ENCODE measurements at places on chromosomes 5 and 9.

- no peak for DNase-seq
Observed at GRCh38 chr9:92971121-92971520, 23.8 kb downstream of the FGD3 start.

DNA sequence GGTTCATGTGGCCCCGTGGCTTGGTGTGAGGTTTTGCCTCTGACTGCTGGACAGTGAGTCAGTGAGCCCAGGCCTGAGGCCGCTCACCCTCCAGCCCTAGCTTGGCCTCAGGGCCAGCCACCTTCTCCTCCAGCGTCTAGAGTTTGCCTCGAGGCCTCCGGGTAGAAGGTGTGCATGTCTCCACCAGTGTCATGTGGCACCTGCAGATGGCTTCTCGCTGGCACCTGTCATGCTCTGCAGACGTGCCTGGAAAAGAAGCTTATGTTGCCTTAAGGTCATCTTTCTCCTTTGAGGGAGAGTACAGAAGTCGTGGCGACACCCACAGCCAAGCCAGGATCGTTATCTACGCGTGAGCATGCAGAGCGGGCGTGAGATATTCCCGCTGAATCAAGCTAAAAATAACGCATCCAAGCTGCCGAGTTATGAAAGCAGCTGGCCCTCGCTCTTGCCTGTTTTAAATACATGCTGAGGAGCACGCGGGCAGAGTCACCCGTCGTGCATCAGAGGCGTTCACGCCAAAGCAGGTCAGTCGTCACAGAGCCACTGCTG is 79.7 kb upstream of the FCN2 start:
- DNase-seq: no peak

GRCh38 chr5:134555890-134556311 is 30.4 kb downstream of the JADE2 start:
- peak; percentile 79 for DNase-seq

GRCh38 chr5:139146809-139147482 is 51.2 kb downstream of the SIL1 start:
- DNase-seq: no peak

- DNase-seq: no peak
Observed at GRCh38 chr9:21434202-21435014, 5.8 kb upstream of the IFNA1 start.

DNA sequence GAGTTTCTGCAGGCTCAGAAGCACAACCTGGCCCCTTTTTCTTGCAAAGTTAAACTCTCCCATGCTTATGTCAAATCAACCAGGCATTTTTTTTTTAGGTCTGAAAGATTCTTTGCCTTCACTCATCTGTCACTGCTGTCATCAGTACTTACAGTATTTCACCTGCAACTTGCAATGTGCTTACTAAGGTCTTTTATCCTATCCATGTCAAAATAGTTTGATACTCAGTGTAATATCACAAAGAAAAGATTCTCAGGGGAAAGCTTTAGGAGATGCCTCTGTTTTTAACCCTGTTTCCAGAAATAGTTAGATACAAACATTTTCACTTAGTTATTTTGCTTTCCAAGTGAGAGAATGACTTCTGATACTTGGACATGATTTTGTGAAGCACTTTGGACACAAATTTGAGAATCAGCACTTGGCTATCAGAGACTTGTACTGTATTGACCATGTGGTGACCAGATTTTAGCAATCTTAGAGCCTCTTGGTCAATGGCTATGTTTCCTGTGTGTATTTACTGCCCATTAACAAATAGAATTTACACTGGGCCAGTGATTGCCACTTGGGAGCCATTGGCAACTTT is 428.2 kb downstream of the IRX1 start:
- no peak for DNase-seq

- no peak for DNase-seq
Observed at GRCh38 chr9:90074316-90074962, 469.6 kb downstream of the GADD45G start.

DNA sequence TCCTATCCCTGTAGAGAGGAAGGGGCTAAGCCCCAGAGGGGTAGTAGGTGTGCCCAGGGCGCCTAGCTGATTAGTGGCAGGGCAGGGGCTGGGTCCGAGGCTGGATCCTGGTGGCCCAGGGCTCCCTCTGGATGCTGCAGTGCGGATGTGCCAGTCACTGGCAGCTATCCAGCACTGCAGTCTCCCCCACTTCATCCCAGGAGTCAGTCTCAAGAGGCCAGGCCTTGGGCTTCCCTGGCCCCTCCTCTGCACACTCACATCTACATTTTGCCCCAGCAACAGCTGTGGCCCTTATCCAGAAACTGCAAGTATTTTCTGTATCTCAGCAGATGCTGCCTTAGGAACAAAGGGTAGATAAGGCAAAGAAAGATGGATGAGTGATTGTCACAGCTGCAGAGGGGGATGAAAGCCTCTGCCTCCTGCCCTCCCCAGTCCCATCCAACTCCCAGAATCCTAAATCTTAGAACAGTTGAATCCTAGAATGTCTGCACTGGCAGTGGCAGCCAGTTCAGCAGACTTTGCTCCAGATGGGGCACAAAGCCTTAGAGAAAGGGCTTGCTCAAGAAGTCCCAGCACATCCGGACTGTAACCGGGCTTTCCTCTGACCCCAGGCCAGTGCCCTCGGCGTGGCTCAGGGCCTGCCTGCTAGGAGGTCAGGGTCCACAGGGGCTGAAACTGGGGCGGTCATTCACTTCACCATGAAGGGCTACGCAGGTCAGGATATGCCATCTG is 1.6 kb downstream of the ANXA6 start:
- DNase-seq: no peak

GRCh38 chr5:178426326-178427130 is 163.7 kb downstream of the COL23A1 start:
- DNase-seq: no peak

GRCh38 chr5:30808996-30809395 is 384.5 kb upstream of the CDH6 start:
- DNase-seq: no peak

GRCh38 chr5:97338729-97339128 is 155.7 kb upstream of the RIOK2 start:
- DNase-seq: no peak

DNA sequence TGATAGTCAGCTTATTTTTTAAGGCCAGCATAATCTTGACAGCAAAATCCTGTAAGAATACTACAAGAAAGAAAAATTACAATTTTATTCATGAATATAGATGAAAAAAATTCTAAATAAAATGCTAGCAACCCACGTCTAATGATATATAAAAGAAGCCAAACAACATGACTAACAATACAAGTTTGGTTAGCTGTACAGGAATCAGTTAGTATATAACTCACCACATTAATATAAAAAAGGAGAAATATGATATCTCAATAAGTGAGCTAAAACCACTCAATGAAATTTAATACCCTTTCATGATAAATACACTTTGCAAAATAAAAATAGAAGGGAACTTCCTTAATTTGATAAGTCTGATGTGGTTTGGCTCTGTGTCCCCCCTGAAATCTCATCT is 139.7 kb upstream of the MAN2A1 start:
- no peak for DNase-seq

DNA sequence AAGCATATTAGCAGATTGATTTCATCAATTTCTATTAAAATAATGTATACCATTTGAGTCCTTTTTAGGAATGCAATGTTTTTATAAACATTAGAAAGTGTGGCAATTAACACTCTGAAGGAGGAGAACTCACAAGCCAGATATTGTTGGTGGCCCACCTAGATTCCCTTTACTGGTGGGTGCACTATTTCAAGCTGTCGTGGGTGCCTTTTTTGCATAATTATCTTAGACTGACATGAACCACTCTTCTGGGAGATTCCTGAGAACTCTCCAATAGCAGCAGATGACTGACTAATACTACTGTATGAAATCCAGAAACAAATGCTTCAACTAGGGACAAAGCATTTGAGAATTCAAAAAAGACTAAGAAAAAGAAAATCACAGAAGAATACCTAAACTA is 526.0 kb downstream of the CDH18 start:
- no peak for DNase-seq

- no peak for DNase-seq
Observed at GRCh38 chr5:124842725-124843595, 96.5 kb upstream of the ZNF608 start.

GRCh38 chr5:172486451-172486850 is 32.1 kb upstream of the SH3PXD2B start:
- no peak for DNase-seq

DNA sequence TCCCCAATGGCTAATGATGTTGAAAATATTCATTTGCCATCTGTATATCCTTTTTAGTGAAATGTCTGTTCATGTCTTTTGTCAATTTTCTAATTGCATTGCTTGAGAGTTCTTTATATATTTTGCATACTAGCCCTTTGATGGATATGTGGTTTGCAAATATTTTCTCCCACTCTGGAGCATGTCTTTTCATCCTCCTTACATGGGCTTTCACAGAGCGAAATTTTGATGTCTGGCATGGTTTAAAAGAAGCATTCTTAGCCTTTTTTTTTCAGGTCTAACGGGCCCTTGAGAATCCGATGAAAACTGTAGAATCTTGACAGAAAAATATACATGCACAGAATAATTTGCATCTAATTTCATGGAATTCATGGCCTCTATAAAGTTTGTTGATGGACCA is 44.7 kb downstream of the ARHGEF28 start:
- no peak for DNase-seq

DNA sequence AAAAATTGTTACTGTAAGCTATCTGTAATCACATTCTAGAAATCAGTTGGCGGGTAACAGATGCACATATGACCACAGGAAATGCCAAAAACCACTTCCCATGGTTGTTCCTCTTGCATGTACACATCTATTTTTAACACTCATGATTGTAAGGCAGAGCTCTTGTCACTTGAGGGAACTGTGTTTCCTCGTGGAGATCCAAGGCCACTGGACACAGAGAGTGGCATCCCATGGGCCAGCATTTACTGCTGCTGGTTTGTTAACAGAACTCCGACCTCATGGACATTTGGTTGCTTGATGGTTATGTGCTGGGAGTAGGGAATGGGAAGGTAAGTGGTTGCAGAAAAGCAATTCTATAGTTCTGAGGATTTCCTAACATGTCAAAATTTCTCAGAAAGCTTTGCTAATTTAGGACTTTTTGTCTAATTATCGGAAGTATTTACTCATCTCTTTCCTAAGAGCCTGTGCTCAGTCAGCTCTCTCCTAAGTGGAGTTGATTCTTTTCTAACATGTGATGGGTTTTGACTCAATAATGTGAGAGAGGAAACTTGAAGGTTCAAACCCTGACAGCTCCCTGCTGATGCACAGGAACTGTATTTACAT is 202.0 kb upstream of the NR3C1 start:
- no peak for DNase-seq

- peak; percentile 79 for DNase-seq
Observed at GRCh38 chr9:137034709-137035506, 3.0 kb upstream of the FUT7 start.

GRCh38 chr5:173018358-173018757 is 34.8 kb downstream of the ATP6V0E1 start:
- no peak for DNase-seq

GRCh38 chr5:119596046-119596445 is 33.3 kb upstream of the FAM170A start:
- no peak for DNase-seq

DNA sequence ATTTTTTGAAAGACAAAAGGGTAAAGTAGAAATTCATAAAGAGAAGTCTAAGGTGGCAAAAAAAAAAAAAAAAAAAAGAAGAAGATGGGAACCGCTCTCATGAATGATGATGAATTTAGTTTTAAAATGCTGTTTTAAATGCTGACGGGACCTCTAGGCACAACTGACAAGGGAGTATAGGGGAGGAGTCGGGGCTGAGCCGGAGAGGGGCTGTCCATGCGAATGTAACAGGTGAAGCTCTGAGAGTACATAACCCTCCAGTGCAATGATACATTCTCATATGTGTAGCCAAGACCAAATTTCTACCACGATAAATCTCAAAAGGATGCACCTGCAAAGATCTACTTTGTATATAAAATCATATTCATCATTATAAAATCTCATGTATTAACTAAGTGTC is 71.7 kb downstream of the GLIS3 start:
- no peak for DNase-seq

DNA sequence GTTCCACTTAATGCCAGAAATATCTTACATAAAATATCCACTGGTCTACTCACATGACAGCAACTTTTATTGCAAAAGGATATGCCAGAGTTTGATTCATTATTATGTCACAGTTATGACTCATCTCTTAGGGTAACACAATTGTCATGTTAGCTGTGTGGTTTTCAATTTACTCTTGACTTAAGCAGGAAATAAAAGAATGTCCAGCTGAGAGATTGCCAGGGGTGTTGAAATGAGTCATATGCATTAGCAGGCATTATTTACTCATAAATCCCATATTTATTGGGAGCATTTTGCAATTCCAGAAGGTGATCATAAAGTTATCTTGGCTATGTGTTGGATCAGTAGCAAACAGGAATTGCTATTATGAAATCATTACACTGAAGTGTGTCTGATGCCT is 1164.6 kb upstream of the CDH18 start:
- DNase-seq: no peak

- DNase-seq: no peak
Observed at GRCh38 chr9:133667759-133668450, 31.7 kb downstream of the DBH start.

GRCh38 chr5:61569353-61569752 is 237.3 kb downstream of the ZSWIM6 start:
- no peak for DNase-seq

DNA sequence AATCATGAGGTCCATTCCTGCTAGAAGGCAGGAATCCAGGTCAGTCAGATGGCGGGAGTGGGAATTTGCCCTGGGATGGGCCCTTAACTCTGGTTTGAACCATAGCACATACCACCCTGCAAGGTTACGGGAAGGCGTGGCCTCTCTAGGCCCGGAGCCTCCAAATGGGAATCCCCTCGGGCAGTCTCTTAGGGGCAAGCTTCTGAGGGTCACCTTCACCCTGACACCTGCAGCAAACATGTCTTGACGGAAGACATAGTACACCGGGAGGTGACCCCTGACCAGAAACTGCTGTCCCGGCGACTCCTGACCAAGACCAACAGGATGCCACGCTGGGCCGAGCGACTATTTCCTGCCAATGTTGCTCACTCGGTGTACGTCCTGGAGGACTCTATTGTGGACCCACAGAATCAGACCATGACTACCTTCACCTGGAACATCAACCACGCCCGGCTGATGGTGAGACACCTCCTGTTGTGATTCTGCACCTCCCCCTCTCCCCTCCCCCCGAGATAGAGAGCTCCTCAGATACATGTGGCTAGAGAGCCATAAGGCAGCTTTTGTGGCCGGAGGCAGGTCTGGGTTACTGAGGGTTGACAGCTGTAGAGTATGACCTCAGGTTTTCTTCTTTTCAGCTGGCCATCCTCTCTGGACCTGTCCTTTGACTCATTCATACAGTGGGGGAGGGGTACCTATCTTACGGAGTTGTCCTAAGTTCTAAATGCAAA is 957 bp downstream of the PRELID1 start:
- no peak for DNase-seq

- DNase-seq: no peak
Observed at GRCh38 chr9:22413884-22414283, 32.7 kb upstream of the DMRTA1 start.

GRCh38 chr5:123090661-123091297 is 1.7 kb downstream of the PRDM6 start:
- no peak for DNase-seq

DNA sequence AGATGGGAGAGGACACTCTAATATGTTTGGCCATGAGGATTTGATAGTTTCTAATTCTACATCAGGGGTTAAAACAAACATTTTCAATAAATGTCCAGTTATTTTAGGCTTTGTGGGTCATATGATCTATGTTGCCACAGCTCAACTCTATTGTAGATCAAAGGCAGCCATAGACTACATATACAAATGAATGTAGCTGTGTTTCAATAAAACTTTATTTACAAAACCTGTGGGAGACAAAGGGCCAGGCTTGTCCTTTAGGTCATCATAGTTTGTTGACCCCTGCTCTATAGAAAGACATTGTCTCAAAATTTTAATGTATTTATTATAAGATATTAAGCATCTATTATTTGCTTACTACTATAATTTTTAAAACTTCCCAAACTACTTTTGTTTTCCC is 325.4 kb upstream of the MEF2C start:
- no peak for DNase-seq
